Activated T-helper 2 cell treated with anti-CD3 and anti-CD28 coated beads, Interferon-gamma antibody, Interleukin-2, Interleukin-4, amounts not matched to agents 10 μg/mL and 5 μg/mL and 100 μg/mL, durations not matched to agents 14 hours and 24 hours and 36 hours (primary cell): ENCODE measurements at places on chromosomes 6 and 20. TPM values are rescaled to one million over a fixed set of nuclear protein-coding genes. Genes with fewer than 3 reads are reported as not detected.

Gene TRIM40
- total RNA-seq: not detected in 2 replicates

- no peaks in the 10 kb centered on the region for H3K4me1 ChIP-seq
- no peak for DNase-seq
- H3K27me3 ChIP-seq: no peaks in the 10 kb centered on the region
Observed at GRCh38 chr6:92521553-92521952, 897.8 kb downstream of the EPHA7 start.

GRCh38 chr20:53580376-53581111 is 13.1 kb downstream of the ZNF217 start:
- H3K4me1 ChIP-seq: peaks cover 80% of the 10 kb centered on the region
- H3K4me3 ChIP-seq: peak overlapping the region; percentile 75
- peak overlapping the region; percentile 86 for H3K27ac ChIP-seq
- H3K36me3 ChIP-seq: peaks cover 73% of the 10 kb centered on the region

Gene PCMTD2
- total RNA-seq: 31.7 and 32.7 TPM in 2 replicates

DNA sequence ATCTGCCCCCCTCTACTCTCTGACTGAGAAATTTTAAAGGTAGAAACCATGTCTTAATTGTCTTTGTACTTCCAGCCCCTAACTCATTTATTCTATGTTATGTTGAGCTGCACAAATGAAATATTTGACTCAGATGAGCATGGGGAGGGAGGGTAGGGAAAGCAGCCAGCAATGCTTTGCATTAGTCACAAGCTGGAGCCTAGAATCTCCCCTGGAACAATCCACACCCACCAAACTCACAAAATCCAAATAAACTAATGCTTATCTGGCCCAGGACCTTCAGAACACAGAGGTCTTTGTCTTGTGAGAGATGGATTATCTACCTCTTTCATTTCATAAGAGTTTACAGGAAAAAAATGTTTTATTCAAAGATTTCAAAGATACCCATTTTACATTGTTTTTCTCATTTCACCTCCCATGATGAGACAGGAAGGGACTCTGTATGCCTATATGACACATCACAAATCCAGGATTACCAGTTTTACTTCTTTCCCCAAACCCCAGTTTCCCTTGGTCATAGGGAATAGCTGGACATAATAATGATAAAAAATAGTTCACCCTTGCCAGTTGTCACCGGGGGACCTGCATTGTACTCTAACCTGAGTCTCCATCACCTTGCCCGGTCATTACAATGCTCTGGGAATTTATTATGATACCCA is 466.9 kb downstream of the KIF16B start:
- no peaks in the 10 kb centered on the region for H3K27me3 ChIP-seq
- H3K36me3 ChIP-seq: no peaks in the 10 kb centered on the region
- no peak overlapping the region for H3K4me3 ChIP-seq
- DNase-seq: no peak
- H3K27ac ChIP-seq: no peak overlapping the region
- H3K4me1 ChIP-seq: no peaks in the 10 kb centered on the region

GRCh38 chr20:37574199-37574890 is 46.7 kb upstream of the BLCAP start:
- no peak overlapping the region for H3K4me3 ChIP-seq
- H3K27me3 ChIP-seq: peaks cover 9% of the 10 kb centered on the region
- no peak for DNase-seq

DNA sequence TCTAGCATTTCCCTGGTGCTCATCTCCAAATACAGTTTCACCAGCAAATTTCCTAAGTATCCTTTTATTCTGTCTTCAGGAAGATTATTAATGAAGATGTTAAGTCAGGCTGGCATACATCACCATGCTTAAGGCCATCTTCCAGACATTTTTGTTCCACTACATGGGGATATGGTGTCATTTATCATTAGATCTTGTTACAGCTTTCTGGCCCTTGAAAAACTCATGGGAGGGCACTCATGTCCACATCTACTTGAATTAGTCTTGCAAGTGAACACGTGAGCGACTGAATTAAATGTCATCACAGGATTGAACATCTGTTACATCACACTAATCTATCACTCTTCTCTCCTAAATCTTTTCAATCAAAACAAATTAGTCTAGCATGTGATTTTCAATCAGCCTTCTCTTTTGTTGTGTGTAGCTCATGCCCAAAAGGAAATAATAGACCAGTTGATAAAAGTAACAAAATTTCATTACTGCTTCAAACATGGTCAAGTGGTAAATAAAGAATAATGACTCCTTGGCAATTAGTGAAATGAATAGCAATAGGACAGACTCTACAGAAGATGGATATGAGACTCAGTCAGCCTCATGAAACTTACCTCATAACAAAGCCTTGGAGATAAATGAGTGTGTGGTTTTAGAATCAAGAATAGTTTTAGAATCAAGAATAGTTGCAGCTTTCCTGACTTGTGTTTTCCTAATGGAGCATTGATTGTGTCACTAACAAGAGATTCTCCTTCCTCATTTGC is 80.5 kb downstream of the MTFR2 start:
- H3K27ac ChIP-seq: no peak overlapping the region
- no peak for DNase-seq
- H3K4me3 ChIP-seq: no peak overlapping the region
- no peaks in the 10 kb centered on the region for H3K27me3 ChIP-seq
- H3K36me3 ChIP-seq: peaks cover 80% of the 10 kb centered on the region
